ENCODE measurements at places on chromosomes 3 and 15. TPM values are rescaled to one million over a fixed set of nuclear protein-coding genes. Genes with fewer than 3 reads are reported as not detected.

GRCh38 chr15:41798607-41799487 is 24.6 kb downstream of the MAPKBP1 start:
- peak; percentile 56 for DNase-seq

GRCh38 chr15:70259640-70260508 is 162.2 kb upstream of the TLE3 start:
- peak; percentile 9 for DNase-seq

- DNase-seq = no peak
These were observed 531.6 kb downstream of the MECOM start for GRCh38 chr3:169131690-169132464.

Gene MKRN2OS
- total RNA-seq = not detected

GRCh38 chr3:82496890-82497560 is 735.6 kb upstream of the GBE1 start:
- DNase-seq = peak; percentile 38

DNA sequence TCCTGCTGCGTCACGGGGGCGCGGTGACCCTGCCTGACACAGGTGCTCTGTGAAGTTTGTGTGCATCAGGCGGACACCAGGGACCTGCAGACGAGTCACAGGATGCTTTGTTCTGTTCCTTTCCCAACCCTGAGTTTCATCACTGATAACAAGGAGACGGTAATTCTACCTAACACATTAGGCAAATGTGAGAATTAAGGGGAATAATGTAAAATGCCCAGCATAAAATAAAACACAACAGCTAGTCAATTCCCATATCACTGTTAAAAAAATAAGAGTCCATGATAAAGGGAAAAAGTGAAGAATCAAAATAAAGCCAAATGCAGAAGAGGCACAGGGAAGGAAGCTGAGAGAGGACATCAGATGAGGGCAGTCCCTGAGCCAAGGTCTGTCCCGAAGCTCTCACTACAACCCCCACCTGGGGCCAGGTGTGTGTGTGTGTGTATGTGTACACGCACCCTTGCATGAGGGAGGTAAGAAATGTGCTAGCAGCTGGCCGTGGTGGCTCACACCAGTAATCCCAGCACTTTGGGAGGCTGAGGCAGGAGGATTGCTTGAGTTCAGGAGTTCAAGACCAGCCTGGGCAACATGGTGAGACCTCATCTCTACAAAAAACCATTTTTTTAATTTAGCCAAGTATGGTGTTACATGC is 27.5 kb downstream of the PLA2G4D start:
- no peak for DNase-seq

GRCh38 chr15:63560741-63561448 is 36.3 kb upstream of the FBXL22 start:
- DNase-seq = no peak

DNA sequence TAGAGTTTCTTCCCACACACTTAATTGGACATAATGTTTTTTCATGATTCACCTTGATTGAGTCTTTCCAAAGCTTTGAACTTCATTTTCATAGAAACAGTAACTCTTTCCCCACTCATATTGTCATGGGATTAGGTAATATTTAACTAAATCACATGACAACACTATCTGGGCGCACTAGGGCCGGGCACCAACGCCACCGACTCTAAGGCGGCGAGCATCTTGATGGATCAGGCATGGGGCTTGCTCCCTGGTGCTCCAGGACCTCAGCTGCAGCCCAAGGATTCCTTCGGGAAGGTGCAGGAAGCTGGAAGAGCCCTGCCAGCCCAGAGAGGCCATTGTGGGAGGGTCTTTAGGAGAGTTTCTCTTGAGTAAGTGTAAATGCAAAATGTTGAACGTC is 193.1 kb upstream of the UBE3A start:
- no peak for DNase-seq

DNA sequence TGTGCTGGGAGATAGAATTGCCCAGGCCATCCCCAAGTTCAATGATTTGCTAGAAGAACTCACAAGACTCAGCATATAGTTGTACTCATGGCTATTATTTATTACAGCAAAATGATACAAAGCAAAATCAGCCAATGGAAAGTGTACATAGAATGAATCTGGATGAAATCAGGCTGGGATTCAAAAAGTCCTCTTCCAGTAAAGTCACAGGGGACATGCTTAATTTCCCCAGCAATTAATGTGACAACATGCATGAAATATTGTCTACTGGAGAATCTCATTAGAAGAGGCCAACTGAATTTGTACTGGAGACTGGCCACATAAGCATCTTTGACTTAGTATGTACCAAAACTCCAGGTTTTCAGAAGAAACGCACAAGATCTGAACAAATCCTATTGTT is 1043.1 kb downstream of the NAALADL2 start:
- no peak for DNase-seq

Gene A4GNT
- total RNA-seq = not detected

DNA sequence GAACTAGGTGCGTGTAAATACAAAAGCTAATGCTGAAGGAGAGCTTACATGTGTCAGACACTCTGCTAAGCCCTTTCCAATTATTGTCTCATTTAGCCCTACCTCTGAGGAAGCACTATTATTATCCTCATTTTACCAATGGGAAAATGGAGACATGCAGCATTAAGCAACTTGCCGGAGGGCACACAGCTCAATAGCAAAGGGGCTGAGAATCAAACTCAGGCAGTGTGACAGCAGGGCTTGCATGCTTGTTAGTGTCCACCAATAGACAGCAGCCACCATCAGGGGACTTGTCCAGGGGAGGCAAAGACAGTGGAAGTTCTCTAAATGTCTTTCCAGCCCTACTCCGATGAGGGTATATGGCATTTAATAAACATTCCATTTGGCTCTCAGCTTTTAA is 548.6 kb downstream of the MAGI1 start:
- DNase-seq = no peak

DNA sequence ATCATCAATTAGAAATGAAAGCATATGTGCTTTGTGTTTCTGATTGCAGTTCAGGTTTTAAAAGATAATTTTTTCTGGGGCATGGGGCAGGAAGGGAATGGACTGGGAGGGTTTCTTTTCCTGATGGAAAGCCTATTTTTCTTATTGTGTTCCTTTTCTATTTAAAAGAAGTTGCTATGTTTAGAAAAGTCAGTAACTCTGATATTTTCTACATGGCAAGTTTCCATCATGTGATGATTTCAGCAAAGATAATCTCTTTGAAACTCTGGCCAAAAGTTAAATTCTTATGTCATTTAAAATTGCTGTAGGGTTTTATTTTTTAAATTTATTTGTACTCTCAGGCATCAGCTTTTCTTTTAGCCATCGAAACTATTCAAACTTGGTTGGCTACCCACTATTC is 601.2 kb downstream of the FOXP1 start:
- no peak for DNase-seq

DNA sequence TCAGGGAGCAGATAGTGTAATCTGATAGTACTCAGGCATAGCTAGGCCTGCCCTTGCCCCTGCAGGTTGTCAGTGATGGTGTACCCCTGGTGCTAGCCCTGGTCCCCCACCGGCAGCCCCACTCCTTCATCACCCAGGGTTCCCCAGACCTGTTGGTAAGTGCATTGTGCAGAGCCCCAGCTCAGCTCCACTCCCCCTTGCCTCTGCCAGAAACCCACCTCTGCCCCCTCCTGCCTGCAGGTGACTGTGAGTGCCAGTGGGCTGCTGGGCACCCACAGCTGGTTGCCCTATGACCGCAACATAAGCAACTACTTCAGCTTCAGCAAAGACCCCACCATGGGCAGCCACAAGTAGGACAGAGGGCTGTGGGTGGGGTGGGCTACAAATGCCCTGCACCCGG is 27.5 kb downstream of the NBEAL2 start:
- DNase-seq = no peak

GRCh38 chr15:78855746-78856145 is 16.9 kb upstream of the MORF4L1 start:
- DNase-seq = no peak

DNA sequence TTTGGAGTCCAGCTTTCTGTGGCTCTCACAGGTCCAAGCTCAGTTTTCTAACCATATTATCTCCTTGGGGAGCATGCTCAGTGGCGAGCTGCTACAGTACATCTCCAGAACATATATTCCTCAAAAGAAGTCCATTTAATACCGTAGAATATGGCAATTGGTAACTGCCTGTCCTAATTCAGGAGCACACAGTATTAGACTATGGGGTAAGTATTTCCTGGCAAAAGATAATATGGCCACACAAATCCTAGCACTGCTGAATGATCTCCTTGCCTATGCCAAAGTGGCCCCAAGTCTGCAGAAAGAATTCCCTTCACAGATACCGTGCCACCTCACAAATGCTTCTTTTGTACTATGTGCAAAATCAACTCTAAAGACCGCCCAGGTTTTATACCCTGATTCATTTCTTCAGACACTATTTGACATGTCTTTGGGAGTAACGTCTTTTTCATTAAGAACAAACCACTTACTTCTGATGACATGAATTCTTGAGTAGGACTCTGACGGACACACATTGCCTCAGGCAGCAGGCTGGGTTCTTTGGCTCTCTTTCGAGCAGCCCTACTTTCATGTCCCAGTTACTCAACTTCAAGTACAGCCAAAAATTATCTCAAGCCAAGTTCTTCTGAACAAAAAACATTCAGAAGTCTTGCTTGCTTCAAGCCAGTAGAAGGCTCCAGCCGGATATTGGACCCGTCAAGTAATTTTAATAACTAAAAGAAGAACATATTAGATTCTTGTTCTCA is 368.3 kb upstream of the DCBLD2 start:
- no peak for DNase-seq

Gene P2RY12
- not detected for total RNA-seq

DNA sequence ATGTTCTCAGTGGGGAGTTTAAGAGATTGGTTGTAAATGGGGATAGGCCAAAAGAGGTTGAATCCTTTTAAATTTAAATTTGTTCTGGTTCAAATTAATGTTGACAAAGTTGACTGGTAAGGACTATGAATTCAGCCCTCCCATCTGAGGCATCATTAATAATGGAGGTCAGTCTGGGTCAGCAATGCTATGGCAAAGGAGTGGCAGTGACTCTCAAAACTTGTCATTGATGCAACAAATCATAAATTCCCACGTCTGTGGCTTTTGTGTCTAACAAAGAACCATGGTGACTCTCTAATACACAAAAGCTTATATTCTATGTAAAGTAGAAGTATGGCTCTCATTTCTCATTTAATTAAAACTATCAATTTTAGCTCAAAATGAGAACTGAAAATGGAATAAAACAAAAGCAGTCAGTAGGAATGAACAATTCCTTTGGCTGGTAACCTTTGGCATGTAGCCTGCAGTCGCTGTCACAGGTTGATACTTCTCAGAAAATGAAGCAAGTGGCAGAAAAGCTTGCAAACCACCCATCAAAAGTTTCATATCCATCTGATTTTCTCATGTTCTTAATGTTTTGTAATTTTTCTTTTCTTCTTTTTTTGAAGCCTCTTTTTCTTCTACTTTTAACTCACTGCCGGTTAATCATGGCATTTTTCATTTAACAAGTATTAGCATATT is 12.2 kb upstream of the ZBED2 start:
- DNase-seq = no peak

DNA sequence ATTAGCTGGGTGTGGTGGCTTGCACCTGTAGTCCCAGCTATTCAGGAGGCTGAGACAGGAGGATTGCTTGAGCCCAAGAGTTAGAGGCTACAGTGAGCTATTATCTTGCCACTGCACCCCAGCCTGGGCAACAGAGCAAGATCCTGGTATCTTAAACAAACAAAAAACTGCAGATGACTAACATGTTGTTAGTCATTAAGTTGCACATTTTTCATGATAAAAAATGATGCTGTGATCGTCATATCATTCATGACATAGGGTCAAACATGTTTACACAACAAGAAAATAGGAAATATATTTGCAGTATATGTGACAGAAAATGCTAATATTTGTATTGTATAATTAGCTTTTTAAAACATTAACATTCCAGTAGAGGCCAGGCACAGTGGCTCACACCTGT is 20.2 kb upstream of the DAPK2 start:
- no peak for DNase-seq

- DNase-seq = no peak
These were observed 18.4 kb upstream of the BUB1B start for GRCh38 chr15:40142428-40142827.

DNA sequence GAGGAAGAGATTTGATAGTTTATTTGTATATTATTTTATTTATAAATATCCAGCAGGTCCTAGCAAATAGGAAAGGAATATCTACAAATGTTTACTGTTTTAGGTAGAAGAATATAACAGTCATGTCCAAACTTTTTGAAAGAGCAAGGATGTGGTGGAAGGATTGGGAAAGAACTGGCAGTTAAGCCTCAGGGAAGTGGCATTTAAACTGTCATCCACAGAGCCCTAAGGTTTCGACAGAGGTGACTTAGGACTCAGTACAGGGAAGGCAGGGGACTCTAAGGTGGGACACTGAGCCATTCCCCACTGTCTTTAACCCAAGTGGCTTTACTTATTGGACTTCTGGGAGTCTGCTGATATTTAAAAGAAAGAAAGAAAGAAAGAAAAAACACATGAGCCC is 11.8 kb upstream of the TMEM87A start:
- DNase-seq = no peak

DNA sequence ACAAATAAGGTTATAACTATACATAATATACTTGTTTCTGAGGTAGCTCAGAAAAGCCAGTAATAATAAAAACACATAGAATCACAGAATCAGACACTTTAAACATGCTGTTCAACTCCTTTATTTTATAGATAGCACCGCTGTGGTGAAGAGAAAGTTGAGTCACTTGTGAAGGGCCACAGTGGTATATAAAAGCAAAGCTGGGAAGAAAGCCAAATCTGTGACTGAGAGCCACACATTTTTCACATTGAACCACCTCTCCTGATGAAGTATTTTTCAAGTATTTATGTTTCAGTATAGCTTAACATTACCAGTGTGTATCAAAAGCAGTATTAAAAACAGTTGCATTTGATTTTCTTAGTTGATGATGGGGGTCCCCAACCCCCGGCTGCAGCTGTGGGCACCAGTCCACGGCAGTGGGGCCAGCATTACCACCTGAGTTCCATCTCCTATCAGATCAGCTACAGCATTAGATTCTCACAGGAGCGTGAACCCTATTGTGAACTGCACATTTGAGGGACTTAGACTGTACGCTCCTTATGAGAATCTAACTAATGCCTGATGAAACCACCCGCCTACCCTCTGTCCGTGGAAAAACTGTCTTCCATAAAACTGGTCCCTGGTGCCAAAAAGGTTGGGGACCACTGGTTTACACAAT is 46.2 kb downstream of the TBL1XR1 start:
- DNase-seq = peak; percentile 18

- DNase-seq = no peak
These were observed 429.2 kb downstream of the CADM2 start for GRCh38 chr3:85387913-85388505.

Gene DISP2
- total RNA-seq = 0.15 TPM

GRCh38 chr3:141353652-141354495 is 14.4 kb upstream of the ZBTB38 start:
- DNase-seq = no peak

- DNase-seq = no peak
These were observed 57.7 kb downstream of the DNAJB8 start for GRCh38 chr3:128408693-128409623.

Gene PPIP5K1
- total RNA-seq = 9.9 TPM

- peak; percentile 58 for DNase-seq
These were observed 762 bp downstream of the NCK1 start for GRCh38 chr3:136862617-136863322.

- no peak for DNase-seq
These were observed 61.8 kb upstream of the RBP1 start for GRCh38 chr3:139601191-139601961.

Gene RAB6B
- not detected for total RNA-seq

Gene IQCF5
- not detected for total RNA-seq

- DNase-seq = no peak
These were observed 390.6 kb upstream of the WNT5A start for GRCh38 chr3:55877703-55878102.

All from HepG2 (cell line).